Activated CD8-positive, alpha-beta T cell treated with anti-CD3 and anti-CD28 coated beads, Interleukin-2, amount 10 ng/mL, durations not matched to agents 7 days and 5 days (primary cell): ENCODE measurements at places on chromosomes 1 and 21. TPM values are rescaled to one million over a fixed set of nuclear protein-coding genes. Genes with fewer than 3 reads are reported as not detected.

DNA sequence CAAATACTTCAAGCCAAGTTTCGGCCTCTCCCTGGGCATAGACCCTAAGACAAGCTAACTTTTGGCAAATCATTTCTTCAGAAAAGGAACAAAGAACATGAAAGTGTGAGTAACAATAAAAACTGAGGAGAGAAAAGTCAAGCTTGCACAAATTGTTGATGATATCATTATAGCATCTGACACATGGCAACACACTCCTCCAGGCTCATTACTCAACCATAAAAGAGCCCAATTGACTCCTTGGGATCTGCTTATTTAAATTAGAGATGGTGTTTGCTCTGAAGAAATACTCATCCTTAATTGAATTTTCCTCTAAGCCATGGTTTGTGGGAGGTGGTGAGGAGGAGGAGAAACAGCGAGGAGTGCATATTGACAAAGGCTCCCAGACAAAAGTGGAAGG is 54.5 kb downstream of the TNFSF4 start:
- H3K36me3 ChIP-seq, result peaks cover 3% of the 10 kb centered on the region
- peaks cover 6% of the 10 kb centered on the region for H3K4me1 ChIP-seq

GRCh38 chr1:174815474-174815908 is 184.3 kb upstream of the CACYBP start:
- H3K36me3 ChIP-seq, result peaks cover 2% of the 10 kb centered on the region
- H3K27me3 ChIP-seq, result no peaks in the 10 kb centered on the region
- H3K27ac ChIP-seq, result no peak overlapping the region
- H3K4me3 ChIP-seq, result no peak overlapping the region

- no peak overlapping the region for H3K27ac ChIP-seq
- H3K36me3 ChIP-seq, result peaks cover 36% of the 10 kb centered on the region
- no peaks in the 10 kb centered on the region for H3K27me3 ChIP-seq
- H3K4me3 ChIP-seq, result no peak overlapping the region
Observed at GRCh38 chr1:246587606-246588005, 21.4 kb downstream of the CNST start.

DNA sequence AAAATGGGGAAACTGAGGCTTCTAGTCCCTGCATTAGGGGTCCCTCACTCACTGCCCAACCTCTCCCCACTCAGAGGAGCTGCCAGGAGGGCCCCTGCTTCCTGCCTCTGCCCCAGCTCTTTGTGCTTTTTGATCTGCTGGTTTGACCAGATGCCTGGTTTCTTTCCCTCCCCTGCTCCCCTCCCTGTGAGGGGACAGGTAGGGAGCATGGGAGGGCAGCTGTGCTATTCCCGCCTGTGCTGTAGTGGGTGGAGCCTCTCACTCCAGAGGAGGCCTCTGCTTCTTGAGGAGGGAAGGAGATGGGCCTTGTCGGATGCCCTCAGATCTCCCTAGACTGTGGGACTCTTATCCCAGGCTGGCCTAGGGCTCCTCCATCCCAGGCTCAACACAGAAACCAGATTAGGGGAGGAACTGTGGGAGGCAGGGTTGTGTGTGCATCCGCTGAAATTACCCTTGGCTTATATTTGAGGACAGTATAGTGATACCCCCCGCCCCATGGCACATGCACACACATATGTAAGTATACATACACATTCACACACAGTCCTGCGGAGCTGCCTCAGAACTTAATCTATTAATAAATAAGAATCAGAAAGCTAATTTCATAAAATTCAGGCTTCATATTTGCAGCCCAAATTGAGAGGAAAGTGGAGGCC is 4.6 kb downstream of the BOLA1 start:
- no peak overlapping the region for H3K4me3 ChIP-seq
- peak overlapping the region; percentile 57 for H3K27ac ChIP-seq
- DNase-seq, result no peak
- H3K36me3 ChIP-seq, result peaks cover 53% of the 10 kb centered on the region
- H3K4me1 ChIP-seq, result peaks cover 34% of the 10 kb centered on the region
- no peaks in the 10 kb centered on the region for H3K27me3 ChIP-seq

DNA sequence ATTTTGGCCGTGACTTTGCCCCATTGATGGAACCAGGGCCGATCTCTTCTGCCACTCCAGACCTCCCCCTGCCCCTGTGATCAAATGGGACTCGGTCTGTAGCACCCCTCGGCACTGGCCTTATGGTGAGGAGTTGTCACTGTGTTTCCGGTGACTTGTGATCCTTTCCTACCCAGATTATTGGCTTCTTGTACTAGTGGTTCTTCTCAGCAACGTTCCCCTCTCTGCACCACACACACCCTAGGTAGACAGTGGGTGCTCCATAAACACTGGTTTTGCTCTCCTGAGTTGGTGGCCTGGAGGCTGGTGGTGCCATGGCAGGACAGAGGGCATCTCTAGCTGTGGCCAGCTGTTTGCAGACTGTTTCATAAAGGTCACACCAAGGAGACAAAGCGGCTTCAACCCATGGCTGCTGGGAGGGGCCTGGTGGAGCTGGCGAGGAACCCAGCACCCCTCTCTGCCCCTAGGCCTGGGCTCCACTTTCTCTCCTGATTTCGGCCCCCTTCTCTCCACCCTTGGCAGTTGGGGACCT is 50.7 kb downstream of the DHRS3 start:
- no peaks in the 10 kb centered on the region for H3K4me1 ChIP-seq
- no peak for DNase-seq
- no peaks in the 10 kb centered on the region for H3K27me3 ChIP-seq
- H3K36me3 ChIP-seq, result peaks cover 78% of the 10 kb centered on the region
- H3K27ac ChIP-seq, result no peak overlapping the region

- no peaks in the 10 kb centered on the region for H3K27me3 ChIP-seq
- no peak for DNase-seq
- no peak overlapping the region for H3K27ac ChIP-seq
- H3K4me1 ChIP-seq, result peaks cover 63% of the 10 kb centered on the region
Observed at GRCh38 chr1:234968451-234968850, 160.2 kb downstream of the TOMM20 start.

- peaks cover 13% of the 10 kb centered on the region for H3K27me3 ChIP-seq
- no peaks in the 10 kb centered on the region for H3K36me3 ChIP-seq
- H3K4me1 ChIP-seq, result no peaks in the 10 kb centered on the region
- DNase-seq, result no peak
- H3K4me3 ChIP-seq, result no peak overlapping the region
Observed at GRCh38 chr1:209199822-209200221, 383.7 kb upstream of the CAMK1G start.

DNA sequence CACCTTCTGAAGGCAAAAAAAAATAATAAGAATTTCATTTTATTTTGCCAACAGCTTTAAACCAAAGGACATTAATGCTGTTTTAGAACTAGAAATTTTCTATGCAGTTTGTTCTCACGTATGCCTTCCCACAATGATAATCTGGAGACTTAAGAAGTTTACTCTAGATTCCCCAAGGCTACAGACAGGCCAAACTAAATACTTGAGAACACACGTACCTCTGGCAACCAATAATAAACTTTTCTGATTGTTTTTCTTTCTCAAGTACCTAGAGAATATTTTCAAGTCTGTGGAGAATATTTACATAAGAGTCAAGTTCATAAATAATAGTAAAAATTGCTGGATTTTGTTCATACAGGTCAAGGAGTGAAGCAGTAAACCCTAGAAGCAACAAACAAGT is 15.9 kb downstream of the CLDN8 start:
- H3K4me3 ChIP-seq, result no peak overlapping the region
- no peaks in the 10 kb centered on the region for H3K4me1 ChIP-seq
- H3K27me3 ChIP-seq, result no peaks in the 10 kb centered on the region
- H3K36me3 ChIP-seq, result no peaks in the 10 kb centered on the region

- H3K4me3 ChIP-seq, result no peak overlapping the region
- no peak for DNase-seq
- no peaks in the 10 kb centered on the region for H3K36me3 ChIP-seq
- H3K27me3 ChIP-seq, result peaks cover 17% of the 10 kb centered on the region
- H3K27ac ChIP-seq, result no peak overlapping the region
Observed at GRCh38 chr1:17141441-17142197, 22.4 kb upstream of the PADI2 start.

DNA sequence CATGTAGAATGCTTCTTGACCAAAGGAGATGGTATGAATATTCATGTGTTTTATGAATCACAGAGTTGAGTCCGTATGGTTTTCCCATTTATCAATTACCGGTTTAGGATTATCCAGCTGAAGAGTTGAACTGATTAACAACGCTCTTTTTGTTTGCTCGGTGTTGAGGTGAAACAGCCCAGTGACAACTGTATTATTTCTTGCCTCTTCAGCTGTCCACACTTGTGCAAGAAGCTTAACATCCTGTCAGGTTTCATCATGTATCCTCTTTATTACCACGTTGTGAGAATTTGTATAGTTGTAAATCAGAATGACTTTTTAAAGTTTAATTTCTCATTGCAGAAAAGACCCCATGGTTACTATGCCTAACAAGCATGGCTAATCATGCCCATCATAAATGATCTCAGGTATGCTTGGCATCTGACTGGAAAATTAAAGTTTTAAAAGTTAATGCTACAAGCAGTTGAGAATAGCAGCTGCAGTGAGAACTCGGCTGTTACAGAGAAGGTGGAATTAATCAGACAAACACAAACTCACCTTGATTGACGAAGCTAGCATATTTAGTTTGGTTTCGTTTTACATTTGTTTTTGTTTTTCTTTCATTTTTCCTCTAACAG is 563.2 kb upstream of the ADGRL2 start:
- H3K27me3 ChIP-seq, result no peaks in the 10 kb centered on the region
- no peaks in the 10 kb centered on the region for H3K36me3 ChIP-seq
- no peak for DNase-seq
- H3K4me3 ChIP-seq, result no peak overlapping the region
- no peak overlapping the region for H3K27ac ChIP-seq
- H3K4me1 ChIP-seq, result no peaks in the 10 kb centered on the region

GRCh38 chr21:15722591-15723324 is 7.0 kb upstream of the USP25 start:
- no peaks in the 10 kb centered on the region for H3K36me3 ChIP-seq
- H3K4me1 ChIP-seq, result no peaks in the 10 kb centered on the region
- peaks cover 11% of the 10 kb centered on the region for H3K27me3 ChIP-seq
- no peak overlapping the region for H3K27ac ChIP-seq
- no peak overlapping the region for H3K4me3 ChIP-seq

DNAJC28 gene
- total RNA-seq, result 0.40 TPM

USP1 gene
- 83.7 TPM for total RNA-seq

MANEAL gene
- total RNA-seq, result 1.2 TPM
